ENCODE measurements at places on chromosomes 2 and 18.

- no peak for DNase-seq
Observed at GRCh38 chr2:173629076-173629475, 274.4 kb downstream of the CDCA7 start.

DNA sequence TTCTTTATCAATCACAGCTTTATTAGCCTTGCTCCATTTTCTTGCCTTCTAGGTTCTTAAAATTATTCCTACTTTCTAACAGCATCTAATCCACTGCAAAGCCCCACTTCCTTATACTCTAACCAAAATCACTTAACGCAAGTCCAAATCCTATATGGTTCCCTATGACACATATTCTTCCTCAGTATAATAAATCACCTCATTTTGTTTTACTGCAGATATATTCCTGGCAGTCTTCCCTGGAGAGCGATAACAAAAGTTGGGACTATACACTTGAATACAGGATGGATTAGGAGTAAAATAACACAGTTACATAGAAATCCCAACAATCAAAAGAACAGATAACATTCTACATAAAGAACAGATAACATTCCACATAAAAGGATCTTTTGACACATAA is 144.8 kb downstream of the ATAD2B start:
- no peak for DNase-seq

DNA sequence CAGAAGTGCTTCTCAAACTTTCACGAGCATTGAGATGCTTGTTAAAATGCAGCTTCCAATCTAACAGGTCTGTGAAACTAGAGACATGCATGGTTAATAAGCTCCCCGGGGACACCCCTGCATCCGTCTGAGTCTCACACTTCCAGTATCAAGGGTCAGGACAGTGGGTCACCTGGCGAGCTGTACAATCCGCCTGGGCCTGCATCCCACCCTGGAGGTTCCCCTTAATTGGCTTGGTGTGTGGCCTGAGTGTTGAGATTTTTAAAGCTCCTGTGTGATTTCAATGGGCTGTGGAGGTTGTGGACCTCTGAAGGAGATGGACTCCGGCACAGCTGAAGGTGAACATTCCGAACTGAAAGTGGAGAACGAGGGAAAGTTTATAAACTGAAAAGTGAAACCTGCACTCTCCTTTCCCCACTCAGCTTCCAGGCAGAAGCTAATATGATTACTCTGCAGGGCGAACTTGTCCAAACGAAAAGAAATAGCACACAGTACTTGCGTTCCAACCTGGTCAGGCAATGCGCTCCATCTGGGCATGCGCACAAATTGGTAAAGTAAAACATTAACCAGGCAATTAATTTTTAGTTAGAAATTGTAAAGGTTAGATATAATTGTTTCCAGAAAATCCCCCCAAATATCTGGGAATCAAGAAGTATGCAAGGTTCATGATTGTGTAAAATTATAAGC is 191.7 kb upstream of the ALKAL2 start:
- DNase-seq, result no peak

- peak; percentile 72 for DNase-seq
Observed at GRCh38 chr18:10140461-10141282, 226.9 kb downstream of the VAPA start.

DNA sequence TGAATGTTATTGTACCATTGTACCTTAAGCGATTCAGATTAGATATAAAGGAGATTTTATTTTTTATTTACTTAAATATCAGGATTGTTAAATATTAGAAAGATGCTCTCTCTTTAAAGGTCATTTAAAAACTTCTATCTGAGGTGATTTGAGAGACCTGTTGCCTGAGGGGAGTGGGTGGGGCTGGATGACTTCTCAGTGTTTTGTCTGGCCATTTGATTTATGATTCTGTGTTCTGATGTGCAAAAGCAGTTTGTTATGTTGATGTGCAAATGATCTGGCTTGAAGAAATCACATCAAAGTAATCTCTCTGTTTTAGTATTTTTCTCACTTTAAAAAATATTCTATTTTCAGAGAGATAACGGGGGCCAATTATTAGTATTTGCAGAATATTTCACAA is 370.8 kb downstream of the NUP35 start:
- no peak for DNase-seq

DNA sequence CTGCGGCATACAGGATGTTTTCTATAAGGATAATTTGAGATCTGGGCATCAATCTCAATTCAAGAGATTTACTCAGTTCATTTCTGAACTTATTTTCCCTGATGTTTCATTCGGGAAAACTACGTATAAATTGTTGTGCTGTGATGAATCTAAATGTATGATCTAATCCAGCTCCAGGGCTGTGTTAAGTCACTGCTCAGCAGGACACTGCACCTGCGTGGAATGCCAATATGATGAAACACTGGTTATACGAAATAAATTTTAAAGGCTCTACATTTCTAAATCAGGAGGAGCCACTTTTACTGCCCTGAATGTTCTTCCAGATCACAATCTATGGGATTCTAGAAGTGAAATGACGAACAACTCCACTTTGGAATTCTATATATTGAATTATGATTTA is 259.0 kb downstream of the HNMT start:
- no peak for DNase-seq

DNA sequence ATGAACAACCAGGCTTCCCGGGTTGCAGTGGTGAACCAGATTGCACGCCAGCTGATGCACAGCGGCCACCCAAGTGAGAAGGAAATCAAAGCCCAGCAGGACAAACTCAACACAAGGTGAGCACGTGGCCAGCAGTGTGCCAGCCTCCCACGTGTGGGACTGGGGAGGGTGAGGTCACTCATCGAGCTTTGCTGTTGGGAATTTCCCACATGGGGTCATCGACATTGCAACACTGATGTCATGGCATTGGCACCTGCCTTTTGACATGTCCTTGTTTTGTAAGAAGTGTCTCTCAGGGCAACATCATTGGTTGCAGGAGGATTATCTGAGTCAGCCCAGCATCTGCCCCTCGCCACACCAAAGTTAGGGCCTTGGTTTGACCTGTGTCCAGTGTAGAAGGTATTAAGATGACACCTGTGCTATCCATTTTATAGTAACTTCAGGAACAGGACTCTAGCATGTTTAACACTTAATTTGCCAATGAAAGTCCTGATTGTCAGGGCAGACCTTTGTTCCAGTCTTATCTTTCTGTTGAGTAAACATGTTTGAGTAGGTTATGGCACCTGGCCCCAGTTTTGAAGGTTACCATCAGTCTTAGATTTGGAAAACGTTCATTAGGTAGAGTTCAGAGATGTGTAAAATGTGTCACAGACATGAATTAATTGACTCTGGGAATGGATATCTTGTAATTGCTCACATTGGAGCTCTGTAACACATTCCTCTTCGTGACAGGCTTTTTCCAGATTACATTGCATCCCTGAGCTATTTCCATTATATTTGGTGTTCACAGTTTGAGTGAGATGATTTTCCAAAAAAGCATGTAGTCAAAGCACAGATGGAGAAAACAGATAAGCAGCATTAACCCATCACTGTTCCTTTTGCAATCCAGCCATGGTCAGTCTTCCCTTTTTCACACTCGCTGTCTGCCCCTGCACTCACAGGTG is 93.3 kb upstream of the EML6 start:
- DNase-seq, result no peak

DNA sequence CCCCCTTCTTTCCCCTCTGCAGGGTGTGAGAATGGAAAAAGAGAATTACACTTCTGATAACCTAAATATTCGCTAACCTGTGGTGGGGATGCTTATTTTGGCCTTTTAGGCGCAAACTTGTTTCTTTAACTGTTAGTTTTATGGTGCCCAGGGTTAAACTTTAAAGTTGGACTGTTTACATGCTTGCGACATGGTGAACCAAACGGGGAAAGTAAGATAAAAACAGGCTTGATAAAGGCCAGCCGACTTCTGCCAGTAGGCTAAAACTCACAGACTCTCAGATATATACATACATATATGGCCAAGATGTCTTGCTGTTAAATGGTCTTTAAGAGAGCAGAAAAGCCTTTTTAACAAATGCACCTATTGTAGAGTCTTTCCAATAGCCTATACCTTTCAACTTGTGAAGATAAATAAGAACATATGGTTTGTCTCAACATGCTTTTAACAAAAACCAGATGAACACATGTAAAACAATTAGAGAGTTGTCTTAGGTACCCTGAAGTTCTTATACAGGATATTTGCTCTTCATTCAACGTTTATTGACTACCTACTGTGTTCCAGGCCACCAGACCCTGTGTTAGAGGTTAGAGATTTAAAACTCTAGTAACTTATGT is 29.0 kb downstream of the PRKCE start:
- DNase-seq, result no peak

DNA sequence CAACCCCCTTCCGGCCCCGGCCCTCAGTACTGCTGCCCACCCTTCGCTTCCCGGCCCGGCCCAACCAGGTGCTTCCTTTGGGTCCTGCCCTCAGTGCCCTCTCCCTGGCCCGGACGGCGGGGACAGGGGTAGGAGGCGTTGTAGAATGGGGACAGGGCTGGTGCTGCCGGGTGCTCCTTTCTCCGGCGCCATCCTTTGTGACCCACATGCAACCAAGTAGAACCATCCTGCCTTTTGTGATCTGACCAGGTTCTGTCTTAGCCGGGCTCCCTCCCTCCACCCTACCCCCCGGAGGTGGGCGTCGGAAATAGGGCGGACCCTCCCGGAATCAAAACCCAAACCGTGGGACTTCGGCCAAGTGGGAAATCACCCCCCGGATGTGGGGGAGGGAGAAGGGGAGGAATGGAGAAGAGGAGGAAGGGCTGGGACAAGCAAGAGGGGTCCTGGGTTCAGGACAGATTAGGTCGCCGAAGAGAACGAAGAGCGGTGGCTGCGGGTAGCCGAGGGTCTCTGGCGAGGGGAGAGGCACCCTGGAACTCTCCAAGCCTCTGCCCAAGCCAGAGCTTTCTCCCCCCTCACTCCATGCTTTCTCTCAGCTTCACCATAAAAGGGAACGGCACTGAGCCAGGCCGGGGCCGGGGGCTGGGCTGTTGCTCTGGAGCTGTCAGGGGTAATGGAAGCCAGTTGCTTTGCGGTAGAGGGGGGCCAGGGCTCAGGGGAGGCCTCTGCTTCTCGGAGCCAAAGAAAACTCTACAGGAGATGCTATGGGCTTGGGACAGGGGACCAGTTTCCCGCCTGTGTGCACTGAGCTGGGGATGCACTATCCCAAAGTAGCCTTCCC is 756 bp upstream of the OST4 start:
- DNase-seq, result peak; percentile 85

DNA sequence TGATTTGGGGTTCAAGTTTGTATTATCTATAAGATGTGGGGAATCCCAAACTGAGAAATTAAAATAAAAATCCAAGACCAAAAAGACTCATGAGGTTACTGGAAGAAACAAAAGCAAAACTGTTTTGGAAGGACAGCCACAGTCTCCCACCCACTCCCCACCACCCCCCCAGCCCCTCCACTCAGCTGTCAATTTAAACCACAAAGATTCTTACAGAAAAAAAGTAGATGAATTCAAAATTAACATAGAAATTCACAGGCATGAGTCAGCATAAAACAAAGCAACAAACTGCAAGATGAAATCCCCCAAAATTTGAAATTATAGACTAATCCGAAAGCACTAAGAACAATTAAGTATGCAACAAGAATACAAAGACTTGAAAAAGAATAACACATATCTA is 12.1 kb downstream of the MAP4K3 start:
- DNase-seq, result no peak

- DNase-seq, result no peak
Observed at GRCh38 chr18:57921708-57922107, 118.6 kb upstream of the ATP8B1 start.

GRCh38 chr2:191252699-191253098 is 7.5 kb downstream of the MYO1B start:
- no peak for DNase-seq

DNA sequence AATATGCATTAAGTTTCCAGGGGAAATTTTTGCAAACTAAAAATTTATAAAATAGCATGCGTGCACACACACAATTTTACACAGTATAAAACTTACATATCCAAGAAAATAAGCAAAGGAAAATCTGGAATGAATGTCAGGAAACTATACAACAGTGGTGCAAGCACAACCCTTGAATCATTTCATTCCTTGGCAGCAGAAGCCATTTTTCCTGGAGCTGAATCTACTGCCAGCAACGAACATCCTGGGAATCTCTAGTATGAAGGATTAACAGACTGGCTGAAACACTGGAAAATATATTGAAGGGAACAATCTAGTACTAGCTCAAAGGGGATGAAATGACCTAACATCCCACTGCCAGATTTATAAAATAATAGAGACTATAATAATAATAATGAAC is 235.3 kb downstream of the DYM start:
- no peak for DNase-seq

GRCh38 chr18:35851286-35851970 is 121.1 kb upstream of the RMP24 start:
- DNase-seq, result no peak

DNA sequence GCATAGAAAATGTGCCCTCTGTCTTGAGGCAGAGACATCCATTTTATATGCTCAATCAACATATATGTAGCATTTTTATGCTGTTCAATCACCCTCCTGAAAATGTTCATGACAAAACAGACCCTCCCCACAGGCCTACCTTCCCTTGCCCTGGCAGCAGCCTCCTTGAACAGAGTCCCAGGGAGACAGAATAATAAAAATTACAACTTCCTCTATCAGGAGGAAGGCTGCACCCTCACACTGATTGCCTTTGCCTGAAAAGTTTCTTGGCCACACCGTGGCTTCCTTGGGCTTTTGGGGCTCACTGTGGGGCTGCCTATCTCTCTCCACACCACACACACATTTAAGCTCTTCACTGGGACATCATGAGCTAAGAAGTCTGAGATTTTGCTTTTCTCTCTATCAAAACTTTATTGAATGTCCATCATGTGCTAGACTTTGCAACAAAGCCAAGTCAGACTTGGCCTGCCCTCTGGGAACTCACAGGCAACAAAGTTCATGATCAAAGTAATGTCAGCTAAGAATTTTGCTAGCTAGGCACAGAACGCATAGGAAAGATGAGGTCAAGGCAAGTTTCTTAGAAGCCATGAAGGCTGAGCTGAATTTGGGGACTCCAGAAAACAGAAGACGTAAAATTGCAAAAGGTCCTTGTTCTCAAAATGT is 101.6 kb downstream of the BCL2L11 start:
- DNase-seq, result no peak

- DNase-seq, result no peak
Observed at GRCh38 chr18:42113529-42114191, 158.6 kb downstream of the PIK3C3 start.

GRCh38 chr2:17517481-17518211 is 594 bp downstream of the RAD51AP2 start:
- DNase-seq, result no peak

DNA sequence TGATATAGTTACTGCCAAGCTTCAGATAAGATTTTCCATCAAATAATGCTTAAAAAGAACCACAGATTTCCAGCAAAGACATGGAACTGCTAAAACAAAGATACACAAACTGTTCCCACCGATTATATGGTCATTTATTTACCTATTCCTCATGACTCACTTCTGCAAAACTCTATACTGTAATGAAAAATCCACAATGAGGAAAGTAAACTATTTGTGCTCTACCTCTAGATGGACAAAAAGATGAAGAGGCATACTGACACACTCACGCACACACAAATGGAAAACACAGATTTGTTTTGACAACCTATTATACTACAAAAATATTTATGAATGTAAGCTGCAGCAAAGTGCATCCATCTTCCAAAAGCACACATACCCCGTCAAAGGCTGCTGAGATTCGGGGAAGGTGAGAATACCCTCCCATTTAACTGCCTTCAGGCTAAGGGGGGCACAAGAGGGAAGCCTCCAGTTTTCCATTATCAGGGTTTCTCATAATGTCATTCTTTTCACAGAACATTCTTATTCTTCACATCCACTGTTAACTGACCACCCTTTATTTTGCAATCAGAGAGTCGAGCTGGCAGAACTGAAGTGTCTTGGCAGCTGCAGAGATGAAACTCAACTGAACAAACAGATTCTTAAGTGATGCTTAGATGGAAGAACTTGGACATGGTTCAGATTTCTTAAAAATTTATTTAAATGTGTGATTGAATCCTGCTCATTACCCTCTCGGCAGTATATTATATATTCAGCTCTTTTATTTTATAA is 115.9 kb upstream of the TANK start:
- DNase-seq, result no peak
